ENCODE measurements at places on chromosomes 12 and 14.

DNA sequence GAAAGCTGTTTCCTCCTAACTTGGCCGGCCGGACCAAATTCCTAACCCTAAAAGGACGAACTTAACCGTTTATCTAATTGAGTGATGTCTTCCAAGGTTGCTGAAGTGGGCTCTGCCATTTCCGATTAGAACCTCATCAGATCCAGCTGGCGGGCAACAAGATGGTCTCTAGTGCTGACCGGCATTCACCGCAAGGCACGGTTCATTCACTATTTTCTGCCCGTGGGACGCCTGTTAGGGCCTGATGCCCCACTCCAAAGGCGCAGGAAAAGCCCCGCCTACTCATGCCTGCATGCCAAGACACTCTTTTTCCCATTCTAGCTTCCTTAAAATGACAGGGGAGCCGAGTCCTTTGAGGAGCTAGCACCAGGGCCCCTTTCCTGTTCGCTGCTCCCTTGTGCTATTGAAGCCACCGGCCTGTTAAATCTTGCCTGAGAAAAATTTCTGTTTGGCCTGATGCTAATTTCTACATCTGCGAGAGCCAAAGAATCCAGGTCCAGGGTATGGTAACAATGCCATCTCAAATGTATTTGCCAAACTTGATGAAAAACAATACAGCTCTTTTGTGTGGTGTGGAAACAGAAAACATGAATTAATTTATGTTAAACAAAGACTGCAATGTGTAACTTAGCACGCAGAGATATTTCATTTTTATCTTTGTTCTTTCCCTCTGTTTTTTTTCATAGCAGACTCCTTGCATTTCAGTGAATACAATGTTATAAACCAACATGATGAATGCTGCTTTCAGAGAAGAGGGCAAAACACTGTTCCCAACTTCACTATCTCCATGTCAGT lies 1071.2 kb upstream of the USP15 start:
- DNase-seq: no peak

DNA sequence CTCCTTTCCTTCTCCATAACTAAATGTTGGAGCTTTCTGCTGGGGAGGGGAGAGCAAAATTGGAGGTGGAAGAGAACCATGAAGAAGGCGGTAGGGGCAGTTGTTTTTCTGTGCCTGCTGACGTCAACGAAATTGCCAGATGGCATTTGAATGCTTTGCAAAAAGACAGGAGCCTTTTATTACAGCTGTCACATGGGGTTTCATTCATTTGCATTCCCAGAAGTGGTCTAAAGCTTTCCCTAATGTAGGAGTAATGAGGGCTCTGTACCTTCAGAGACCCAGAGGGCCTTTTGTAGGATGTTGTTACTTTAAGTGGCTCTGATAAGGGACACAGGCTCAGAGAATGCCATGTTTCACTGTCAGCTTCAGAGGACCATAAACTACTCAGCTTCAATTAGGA lies 107.1 kb upstream of the SLCO1C1 start:
- no peak for DNase-seq

GRCh38 chr14:78399316-78399889 lies 229.2 kb downstream of the NRXN3 start:
- DNase-seq: no peak

- no peak for DNase-seq
These were observed 1145.8 kb downstream of the GALC start for GRCh38 chr14:86847140-86847539.

DNA sequence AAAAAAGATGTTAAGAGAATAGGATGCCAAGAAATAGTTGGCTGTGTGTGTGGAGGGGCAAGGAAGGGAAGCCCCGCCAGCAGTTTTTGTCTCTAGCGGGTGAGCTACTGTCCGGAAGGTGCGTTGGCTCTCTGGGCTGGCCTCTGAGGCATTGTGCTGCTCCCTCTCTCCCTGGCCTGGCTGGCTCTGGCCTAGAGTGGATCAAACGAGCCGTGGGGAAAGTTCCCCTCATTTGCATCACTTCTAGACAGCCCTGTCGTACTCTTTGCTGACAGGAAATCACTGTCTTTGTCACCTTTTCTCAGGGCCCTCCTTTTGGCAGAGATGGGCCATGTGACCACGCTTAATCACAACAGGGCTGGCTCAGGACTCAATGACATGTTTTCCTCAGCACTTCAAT lies 236.1 kb upstream of the NPAS3 start:
- DNase-seq: no peak

Measured in stimulated activated CD4-positive, alpha-beta T cell treated with anti-CD3 and anti-CD28 coated beads, TNF-alpha, amount 100 ng/mL, for 48 hours (primary cell).